HCT116 (cell line): ENCODE measurements at places on chromosomes 3 and 15.

- no peak for DNase-seq
Observed at GRCh38 chr3:12275974-12276650, 12.8 kb upstream of the PPARG start.

GRCh38 chr3:48548126-48548525 lies 8.5 kb downstream of the PFKFB4 start:
- no peak for DNase-seq

GRCh38 chr15:98683831-98684230 lies 35.5 kb downstream of the IGF1R start:
- DNase-seq, result no peak

GRCh38 chr3:185175370-185175987 lies 22.6 kb upstream of the C3orf70 start:
- DNase-seq, result no peak

DNA sequence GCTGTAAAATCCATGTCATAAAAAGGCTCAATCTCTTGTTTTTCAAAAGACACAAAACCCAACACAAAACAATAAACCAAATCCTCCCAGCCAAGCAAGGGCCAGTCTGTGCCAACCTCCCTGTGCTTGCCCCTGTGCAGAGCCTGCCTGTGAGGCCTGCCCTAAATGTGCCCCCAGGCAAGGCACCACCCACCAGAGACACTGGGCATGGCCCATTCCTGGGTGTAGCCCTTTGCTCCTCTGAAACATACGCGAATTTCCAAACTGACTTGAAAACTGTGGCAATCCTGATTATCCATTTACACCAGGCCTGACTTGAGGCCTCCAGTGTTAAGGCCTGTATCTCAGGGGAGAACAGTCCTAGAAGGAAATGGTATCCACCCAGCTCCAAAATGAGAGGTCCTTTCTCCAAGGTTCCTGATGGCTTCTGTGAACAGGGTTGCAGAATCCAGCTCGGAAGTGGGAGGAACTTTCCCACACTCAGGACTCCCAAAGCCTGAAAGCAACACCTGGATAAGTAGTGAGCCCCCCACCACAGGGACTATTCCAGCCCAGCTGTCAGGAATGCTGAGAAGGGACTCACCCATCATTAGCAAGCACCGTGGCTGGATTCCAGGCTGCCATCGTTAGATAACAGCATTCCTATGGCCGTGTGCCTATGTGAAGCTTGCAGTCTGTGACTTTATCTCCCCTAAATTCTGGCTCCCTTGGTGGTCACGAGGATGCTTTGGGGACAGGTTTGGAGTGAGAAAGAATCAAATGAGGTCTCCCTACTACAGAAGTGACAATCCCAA lies 61.8 kb downstream of the CACNA2D2 start:
- no peak for DNase-seq

DNA sequence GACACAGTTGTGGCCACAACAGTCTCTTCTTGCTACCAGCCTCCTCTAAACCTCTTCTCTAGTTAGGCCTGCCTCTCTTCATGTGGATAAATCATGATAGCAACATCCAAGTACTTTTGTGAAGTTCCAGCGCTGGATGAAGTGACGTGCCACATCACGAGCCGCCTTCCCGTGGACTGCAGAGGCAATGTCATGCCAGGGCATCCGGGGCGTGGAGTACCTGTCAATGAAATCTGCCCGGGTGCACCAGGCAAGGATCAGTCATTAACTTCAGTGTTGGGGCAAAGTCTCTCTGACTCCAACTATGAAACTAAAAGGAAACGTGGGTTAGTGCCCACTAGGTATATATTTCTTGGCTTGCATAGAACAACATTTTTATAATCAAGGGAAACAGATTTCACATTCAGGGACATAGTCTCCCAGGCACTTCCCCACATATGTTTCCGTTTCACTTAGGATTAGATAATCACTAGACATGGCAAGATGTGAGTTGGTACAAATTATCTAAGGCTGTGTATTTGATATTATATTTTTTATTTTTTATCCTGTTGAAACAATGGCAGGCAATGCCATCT lies 133.6 kb downstream of the PLD1 start:
- no peak for DNase-seq

DNA sequence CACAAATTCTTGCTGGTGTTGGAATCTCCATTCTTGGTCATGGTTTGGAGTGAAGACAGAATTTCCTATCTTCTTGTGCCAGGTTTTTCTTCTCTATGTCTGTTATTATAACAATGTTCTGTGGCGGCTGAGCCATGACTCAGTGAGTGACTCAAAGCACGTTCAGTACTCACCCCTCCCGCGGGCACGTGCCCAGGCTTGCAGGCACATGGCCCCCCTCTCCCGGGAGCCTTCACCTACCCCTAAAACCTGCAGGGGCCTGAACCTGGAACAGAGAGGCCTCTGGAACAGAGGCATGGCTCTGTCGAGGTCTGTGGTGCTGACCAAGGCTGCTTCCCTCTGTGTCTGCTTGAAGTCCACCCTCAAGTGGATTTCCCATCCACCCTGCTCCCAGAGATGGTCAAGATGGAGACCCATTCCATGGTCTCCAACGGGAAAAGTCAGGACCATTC lies 27.6 kb downstream of the PLXNB1 start:
- peak; percentile 46 for DNase-seq

GRCh38 chr3:174859756-174860155 lies 622 bp downstream of the NAALADL2 start:
- DNase-seq, result no peak

DNA sequence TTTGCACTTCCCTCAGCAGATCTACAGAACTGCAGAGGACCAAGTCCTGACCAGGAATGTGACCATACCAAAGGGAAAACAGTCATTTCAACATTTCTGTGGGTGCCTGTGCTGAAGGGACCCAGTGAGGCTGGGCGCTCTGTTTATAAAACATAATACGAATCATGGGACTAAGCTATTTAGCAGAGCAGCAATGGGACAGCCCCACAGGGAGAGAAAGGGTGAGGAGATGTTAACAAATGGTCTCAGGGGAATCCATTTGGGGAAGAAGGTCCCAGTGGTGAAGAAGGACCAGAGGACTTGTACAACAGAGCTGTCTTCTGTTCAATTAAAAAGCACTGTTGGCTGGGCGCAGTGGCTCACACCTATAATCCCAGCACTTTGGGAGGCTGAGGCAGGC lies 1025.4 kb downstream of the FHIT start:
- DNase-seq, result no peak

- DNase-seq, result no peak
Observed at GRCh38 chr15:75032395-75032794, 9.0 kb downstream of the PPCDC start.

DNA sequence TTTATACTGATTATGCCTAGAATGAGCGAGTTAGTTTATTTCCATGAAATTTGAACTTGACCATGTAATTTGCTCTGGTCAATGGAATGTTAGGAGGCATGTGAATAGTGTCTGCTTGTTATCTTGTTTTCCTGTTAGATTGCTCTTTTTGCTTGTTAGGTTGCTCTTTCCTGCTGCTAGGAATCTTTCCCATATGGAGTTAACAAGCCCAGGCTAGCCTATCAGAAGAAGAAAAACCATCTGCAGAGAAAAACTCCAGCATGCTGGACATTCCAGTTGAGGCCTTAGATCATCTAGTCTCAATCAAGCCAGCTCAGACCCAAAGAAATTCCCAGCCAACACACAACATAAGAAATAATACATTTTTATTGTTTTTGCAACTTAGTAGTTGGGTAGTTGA lies 470.2 kb upstream of the AGTR1 start:
- DNase-seq, result no peak

GRCh38 chr3:15287565-15288330 lies 44.6 kb downstream of the SH3BP5 start:
- DNase-seq, result no peak

DNA sequence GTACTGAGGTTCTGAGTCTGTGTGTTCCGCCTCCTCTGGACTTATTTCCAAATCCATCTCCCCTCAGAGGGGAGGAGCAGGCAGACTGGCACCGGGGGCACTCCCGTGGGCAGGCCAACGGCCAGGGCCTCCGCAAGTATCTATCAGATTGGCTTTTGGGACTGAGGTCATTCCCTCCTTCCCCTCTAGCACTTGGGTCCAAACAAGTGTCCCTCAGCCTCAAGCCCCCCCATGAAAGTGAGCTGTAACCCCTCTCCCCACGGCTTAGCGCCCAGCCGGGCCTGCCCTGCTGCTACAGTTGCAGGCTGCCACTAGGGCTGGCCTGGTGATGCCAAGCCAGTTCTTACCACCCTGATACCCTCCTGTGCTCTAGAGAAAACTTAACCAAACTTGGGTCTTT lies 17.4 kb downstream of the ITGA11 start:
- DNase-seq, result no peak

DNA sequence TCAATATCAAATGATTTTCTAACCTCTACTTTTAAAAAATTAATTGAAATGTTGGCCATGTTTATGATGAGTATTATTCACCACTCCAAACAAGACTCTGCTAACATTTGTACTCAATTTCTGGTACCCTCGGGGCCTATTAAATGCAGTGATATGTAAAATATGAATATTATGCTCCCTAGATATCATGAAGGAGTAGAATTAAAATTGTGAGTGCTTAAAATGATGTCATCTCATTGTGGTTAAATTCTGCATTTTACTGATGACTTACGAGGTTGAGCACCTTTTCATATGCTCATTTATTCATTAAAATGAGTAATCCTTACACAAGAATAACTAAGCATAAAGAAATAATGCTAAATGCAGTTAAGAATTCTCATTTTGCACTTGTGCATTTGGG lies 159.9 kb downstream of the OCA2 start:
- DNase-seq, result no peak

- DNase-seq, result no peak
Observed at GRCh38 chr3:146585156-146585555, 20.0 kb downstream of the PLSCR5 start.

DNA sequence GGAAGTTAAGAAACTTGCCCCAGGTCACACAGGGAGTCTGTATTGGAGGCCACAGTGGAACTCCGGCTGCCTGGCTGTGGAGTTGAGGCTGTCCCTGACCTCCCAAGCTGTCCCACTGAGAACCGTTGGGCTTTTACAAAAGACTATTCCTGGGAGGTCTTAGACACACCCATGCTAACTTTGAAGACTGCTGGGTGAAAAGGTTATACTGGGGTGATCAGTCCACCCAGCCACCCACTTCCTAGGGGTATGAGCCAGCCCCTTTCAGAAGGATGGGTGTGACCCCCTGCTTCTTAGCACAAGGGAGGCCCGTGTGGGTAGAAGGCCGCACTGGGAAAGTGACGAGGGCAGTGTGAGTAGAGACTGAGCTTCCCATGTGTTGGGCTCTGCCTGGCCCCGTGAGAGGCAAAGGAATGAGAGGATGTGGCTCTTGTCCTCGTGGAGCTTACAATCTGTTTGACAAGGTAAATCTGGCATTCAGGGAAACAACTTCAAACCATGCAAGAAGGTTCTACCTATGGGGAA lies 19.0 kb downstream of the MRAS start:
- DNase-seq, result no peak

DNA sequence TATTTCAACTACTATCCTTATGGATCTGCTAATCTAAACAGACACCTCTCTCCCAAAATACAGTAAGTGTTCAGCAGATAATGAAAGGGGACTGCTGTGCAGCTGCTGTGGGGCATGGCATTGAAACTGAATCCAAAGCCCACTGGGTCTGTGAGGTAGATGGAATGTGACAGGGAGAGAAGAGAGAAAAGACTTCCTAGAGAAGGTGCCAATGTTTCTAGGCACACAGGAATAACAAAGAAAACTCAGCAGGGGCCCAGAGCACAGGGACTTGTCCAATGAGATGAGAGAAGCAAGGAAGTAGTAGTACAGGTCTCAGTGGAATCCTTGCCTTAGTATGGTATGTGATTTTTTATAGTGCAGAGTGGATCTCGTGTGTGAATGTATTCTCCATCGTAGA lies 457.8 kb downstream of the IL5RA start:
- DNase-seq, result no peak

DNA sequence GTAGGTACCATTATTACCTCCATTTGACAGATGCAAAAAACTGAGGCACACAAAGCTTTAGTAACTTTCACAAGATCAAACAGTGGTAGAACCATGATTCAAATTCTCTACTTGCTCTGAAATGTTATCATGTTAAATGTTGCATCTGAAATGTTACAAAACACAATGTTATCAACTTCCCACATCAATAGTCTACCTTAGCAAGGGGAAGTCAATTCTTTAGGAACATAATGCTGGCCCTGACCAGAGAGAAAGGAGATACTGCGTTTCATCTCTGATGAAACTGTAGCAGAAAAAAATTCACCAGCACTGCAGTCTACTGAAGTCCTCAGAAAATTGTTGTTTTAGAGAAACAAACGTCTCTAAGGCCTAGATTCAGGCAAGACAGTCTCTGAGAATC lies 174.1 kb downstream of the SATB1 start:
- no peak for DNase-seq

GRCh38 chr15:96701877-96702276 lies 371.4 kb downstream of the NR2F2 start:
- DNase-seq, result no peak

DNA sequence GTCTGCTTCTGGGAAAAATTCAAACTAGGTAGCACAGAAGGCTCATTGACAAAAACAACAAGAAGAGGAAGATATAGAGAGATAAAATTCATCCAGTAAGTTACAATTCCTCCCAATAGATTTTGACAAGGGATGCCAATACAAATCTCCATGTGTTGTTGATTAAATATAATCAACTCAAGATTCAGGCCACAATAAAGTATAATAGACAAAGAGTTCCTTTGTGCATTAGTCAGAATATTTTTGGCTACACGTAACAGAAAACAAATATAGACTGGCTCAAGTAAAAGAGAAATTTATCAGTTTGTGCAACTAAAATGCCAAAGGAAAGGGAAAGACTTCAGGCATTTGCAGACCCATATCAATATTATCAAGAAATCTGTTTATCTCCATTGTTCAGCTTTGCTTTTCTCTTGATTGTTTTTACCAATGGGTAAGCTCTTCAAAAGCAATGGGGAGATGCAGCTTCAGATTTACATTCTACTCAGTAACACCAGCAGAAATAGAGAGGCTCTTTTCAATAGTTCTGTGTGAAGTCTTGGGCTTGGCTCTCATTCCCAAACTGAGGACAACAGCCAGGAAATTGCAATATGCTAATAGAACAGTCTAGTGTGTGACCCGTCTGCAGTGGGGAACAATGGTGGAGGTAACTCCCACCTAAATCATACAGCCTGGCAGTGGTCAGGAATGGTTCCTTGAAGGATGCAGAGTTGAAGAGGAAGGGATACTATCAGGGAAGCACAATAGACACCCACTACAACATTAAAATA lies 77.6 kb upstream of the PROK2 start:
- DNase-seq, result no peak

DNA sequence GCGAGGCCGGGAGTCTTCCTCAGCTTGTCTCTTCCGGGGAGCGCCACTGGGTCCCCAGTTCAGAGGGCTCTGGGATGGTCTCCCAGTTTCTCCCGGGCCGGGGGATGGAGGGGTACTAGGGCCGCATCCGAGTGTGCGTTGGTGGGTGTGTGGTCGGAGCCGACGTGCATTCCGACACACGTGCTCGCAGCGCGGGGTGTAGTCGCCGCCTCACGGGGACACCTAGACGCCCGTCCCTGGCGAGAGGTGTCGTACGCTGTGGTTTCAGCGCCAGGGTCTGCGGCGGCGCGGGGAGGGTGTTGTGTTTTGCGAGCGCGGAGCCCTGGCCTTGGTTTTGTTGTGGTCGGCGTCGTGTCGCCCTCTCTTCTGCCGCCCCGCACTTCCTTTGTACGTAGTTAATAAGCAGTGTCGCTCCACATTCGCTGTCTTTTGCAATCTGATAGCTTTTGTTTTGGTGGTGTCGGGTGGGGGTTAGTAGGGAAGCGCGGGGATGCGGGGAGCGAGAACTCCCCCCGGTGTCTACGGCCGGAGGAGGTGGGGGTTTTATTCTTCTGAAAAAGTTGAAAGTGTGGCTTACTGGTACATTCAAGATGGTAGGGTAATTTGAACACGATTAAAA lies 2.2 kb downstream of the IGF1R start:
- DNase-seq, result no peak
